ENCODE measurements at places on chromosomes 3 and 15.

- peak; percentile 68 for DNase-seq
Measured at GRCh38 chr3:149395107-149396089, 17.9 kb upstream of the TM4SF1 start.

DNA sequence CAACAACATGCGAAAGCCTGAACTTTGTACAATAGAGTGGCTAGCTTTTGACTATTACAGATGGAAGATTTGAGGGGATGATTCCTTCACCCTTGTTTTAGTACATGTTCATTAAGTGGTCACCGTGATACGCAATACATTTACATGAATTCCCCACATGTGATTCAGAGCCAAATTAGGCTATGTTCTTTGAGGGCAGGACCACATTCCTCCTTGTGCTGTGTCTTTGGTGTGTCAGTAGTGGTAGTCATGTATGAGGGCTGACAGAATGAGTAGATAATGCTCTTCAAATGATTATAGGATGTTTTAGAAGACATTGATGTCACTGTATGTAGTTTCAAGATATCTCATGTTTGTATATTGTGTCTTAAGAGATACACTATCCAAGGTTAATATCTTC lies 12.1 kb downstream of the PTPRG start:
- no peak for DNase-seq

DNA sequence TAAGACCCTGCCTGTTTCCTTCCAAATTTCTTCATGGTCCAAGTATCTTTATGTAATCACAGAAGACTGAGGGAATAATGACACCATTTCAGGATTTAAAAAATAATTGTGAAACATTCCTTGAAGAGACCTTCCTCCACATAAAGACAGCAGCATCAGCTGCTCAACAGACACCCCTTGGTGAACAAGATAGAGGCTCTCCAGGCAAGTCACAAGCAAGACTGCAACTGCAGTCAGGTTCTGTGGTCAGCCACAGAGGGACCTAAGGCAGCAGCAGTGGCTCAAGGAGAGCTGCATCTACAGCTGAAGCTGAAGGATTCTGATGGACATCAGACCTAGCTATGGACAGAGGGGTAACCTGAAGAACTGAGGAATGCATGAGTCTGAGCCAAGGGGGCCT lies 97.2 kb upstream of the C3orf80 start:
- no peak for DNase-seq

- DNase-seq: peak; percentile 49
Measured at GRCh38 chr3:106345353-106346027, 476.7 kb upstream of the CBLB start.

DNA sequence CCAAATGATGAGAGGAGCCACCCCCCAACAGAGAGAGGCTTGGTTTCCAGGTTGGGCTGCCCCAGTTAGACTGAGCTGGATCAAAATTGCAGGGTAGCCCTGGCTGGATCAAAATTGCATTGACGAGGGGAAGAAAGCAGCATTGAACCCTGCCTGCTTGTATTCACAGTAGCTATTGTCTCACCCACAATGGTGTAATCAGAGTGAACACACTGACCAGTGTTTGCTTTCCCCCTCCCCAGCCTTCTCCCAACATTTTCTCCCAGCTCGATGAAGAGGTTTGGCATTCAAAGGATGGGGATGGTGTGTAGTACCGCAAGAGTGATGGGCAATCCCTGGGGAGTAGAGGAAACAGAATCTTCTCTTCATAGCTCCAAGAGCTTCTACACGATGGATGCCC lies 223.8 kb downstream of the ADAMTS9 start:
- DNase-seq: no peak

DNA sequence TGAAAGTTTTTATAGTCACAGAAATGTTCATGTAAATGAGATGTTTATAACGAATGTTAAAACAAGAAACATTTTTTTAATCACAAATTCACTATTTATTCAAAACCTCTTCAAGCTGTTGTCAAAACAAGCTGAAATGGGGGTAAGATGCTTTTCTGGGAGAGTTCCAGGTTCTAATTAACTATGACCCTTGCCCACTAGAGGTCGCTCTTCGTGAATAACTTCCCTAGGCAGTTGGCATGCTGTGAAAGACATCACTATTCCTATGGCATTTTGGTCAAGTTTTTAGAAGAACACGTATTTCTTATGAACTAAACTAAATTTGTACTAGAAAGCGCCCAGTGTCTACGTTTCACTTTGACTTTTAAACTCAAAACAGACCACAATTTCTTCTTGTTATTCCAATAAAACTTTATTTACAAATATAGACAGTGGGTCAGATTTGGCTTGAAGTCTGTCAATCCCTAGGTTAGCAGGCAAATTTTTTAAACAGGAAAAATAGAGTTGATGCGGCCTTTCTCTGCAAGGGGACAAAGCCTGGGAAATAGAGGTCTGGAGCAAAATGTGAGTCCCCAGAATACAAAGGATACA lies 62.8 kb upstream of the CMTM8 start:
- DNase-seq: no peak

DNA sequence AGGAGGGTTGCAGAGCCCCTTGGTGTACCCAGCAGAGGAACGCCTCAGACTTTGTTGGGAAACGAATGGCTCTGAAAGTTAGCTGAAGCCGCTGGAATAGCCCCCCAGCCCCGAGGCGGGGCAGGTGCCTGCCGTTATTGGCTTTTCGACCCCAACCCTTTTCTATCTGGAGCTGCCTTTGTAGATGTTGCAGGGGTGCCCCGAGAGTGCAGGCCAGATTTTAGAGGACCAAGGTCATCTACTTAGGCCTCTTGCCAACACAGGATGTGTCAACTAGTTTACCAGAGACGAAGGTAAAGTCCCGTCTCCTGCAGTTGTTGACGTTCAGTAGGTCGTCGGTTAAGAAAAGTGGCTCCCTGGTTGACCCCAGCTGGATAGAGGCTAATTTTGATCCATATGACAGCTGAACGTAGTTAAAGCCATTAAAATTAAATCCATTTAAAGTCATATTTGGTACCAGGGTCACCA lies 579 bp upstream of the UBE3A start:
- DNase-seq: no peak

- no peak for DNase-seq
Measured at GRCh38 chr3:65168547-65168946, 480.7 kb upstream of the ADAMTS9 start.

DNA sequence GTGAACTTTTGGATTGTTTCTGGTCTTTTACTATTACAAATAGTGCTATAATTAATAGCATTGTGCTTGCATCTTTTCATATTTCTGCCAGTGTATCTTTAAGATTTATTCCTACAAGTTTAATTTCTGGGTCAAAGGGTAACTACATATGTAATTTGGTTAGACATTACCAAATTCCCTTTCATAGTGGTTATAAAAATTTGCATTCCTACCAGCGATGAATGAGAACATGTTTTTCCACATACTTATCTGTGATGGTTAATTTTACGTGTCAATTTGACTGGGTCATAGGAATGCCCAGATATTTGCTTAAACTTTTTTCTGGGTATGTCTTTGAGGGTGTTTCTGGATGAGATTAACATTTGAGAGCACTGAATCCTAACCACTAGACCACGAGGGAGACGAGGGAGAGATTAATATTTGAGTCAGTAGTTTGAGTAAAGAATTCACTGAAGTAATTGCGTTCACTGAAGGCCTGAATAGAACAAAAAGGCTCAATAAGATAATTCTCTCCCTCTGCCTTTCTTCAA lies 132.3 kb upstream of the NEO1 start:
- DNase-seq: no peak

DNA sequence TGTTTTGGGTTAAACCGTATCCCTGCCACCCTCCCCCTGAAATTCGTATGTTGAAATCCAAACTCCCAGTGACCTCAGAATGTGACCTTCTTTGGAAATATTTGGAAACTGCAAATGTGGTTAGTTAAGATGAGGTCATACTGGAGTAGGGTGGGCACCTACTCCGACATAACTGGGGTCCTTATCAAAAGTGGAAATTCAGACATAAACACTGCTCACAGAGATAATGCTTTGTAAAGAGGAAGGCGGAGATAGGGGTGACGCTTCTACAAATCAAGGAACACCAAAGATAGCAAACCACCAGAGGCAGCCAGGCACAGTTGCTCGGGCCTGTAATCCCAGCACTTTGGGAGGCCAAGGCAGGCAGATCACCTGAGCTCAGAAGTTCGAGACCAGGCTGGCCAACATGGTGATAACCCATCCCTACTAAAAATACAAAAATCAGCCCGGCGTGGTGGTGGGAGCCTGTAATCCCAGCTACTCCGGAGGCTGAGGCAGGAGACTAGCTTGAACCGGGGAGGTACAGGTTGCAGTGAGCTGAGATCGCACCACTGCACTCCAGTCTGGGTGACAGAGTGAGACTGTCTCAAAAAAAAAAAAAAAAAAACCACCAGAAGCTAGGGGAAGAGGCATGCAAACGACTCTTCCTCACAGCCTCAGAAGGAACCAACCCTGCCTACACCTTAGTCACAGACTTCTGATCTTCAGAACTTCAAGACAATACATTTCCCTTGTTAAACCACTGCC lies 51.1 kb upstream of the CHD2 start:
- no peak for DNase-seq

DNA sequence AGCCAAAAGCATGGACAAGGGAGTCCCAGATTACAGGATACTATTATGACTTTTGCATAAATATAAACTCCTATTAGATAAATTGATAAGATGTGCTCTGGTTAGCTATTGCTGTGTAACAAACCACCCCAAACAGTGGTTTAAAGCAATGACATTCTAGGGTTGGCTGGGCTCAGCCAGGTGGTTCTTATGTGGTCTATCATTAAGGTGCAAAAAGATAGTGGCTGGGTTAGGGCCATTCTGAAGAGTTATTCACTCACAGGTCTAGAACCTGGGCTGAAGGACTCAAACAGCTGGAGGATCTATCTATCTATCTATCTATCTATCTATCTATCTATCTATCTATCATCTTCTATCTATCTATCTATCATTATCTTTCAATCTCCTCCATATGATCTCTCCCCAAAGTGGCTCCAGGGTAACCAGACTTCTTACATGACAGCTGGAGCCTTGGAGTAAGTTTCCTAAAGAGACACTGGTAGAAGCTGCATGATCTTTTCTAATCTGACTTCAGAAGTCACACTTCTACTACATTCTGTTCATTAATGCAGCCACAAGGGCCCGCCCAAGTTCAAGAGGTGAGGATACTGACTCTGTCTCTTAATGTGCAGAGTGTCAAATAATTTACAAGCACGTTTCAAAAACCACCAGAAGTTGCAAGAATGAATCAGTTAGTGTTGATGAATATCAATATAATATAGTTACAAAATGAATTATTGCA lies 74.9 kb upstream of the XCR1 start:
- DNase-seq: no peak
